ENCODE measurements at places on chromosomes 7 and 10. TPM values are rescaled to one million over a fixed set of nuclear protein-coding genes. Genes with fewer than 3 reads are reported as not detected.

Gene C7orf33
- total RNA-seq, result not detected

Gene LRRD1
- total RNA-seq, result not detected

Gene EFCAB10
- not detected for total RNA-seq

Gene CUBN
- 11.5 TPM for total RNA-seq

Gene TRIL
- 17.7 TPM for total RNA-seq

Gene CNPY1
- total RNA-seq, result not detected

Gene CCDC136
- total RNA-seq, result 3.8 TPM

Gene COL28A1
- total RNA-seq, result under 0.01 TPM

Gene NKX2-3
- not detected for total RNA-seq

Gene FEZF1
- not detected for total RNA-seq
